ENCODE measurements at places on chromosomes 11 and 22.

GRCh38 chr11:122317305-122317704 is 201.3 kb upstream of the BLID start:
- DNase-seq = no peak

- DNase-seq = peak; percentile 66
Measured at GRCh38 chr11:122796128-122796717, 42.1 kb upstream of the CRTAM start.

GRCh38 chr11:20193307-20193706 is 33.0 kb upstream of the DBX1 start:
- DNase-seq = no peak

- DNase-seq = no peak
Measured at GRCh38 chr11:103773059-103773458, 263.4 kb upstream of the DDI1 start.

DNA sequence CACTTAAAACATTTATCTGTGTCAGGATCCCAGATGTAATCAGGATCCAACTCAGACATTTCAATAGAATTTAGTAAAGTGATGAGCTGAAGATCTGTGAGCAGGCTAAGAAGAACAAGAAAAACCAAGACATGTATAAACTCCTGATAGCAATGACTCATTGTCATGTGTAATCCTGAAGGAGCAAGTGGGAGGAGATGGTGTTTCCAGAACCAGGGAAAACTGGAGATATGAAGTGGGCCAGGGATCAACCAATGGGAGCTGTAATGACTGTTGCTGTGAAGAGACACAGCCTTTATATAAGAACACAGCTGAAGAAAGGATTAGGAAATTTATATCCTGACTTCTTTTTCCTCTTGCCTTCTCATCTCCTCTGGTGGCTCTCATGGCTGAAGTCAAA is 682.5 kb upstream of the ARHGAP42 start:
- no peak for DNase-seq

GRCh38 chr11:133122256-133122655 is 410.0 kb downstream of the OPCML start:
- no peak for DNase-seq

DNA sequence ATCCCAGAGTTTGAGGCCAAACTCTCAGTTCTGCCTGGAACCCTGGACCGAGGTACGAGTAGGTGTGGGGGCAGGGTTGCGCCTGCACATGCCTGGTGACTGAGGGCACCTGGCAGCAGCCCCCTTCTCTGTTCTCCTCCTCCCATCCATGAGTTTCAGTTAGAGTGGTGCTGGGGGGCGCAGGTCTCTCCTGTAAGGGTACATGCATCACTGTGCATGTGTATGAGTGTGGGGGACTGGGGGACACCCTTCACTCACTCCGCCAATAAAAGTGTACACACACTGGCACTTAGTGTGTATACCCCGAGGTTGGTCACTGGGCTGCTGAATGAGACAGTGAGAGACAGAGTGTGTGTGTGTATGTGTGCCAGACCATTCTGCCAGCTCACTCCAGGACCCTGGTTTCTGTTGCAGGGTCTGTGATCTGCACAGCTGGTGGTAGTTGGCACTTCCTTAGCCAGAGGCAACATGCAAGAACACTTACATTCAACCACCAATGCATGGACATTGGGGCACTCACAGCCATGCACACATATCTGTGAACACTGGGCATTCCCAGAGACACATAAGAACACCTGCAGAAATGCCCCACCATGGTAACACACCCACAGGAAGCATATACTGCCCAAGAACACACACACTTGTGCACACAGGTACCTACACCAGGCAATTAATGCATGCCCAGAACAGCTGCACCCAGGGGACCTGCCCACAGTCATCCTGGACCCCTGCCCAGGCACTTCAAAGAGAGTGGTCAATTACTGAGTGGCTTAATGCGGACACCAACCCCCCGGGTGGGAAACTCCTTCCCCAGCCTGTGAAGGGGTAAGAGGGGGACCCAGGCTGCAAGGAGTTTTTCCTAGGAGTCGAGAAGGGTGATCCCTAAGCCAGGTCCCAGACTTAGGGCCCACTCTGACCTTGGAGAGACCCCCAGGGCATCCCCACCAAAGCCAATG is 1.2 kb upstream of the NRXN2 start:
- DNase-seq = no peak

DNA sequence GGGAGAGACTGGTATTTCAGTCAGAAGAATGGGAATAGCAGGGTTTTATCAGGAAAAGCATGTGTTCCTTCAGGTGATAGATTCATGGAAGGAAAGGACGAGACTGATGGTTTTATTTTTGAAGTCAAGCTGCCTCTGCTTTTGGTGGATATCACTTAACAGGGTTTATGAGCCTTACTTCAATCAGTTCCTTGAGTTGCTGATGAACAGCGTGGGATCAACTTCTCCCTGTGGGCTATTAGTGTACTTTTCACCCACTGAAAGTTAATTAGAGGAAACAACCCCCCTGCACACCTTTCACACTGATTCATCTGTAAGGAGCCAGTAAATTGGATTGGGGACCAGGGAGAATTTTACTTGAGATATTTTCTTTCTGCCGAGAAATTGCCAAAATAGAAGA is 479.0 kb downstream of the NELL1 start:
- no peak for DNase-seq

DNA sequence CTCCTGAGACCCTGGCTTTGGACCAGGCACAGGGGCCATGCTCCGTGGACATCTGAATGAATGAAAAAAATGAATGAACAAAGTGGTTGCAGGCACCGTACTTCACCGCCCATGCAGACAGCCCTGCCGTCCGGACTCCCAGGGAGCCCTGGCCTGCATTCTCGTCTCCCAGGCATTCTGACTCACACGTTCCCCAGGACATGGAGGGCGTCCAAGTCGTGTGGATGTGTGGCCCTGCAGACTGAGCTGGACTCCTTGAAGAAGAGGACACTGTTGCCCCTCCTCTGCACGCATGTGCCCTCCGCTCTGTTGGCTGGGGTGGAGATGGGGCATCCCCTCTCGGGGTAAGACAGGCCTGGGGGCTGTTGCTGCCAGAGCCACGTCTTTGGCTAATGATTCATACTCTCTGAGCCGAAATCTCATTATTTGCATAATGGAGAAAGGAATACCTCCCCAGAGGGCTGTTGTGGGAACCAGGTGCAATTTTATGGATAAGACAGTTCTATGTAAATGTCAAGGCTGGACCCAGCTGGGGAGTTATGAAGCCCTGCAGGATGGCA is 49.7 kb downstream of the RTL6 start:
- no peak for DNase-seq

GRCh38 chr11:32894149-32894827 is 1.7 kb downstream of the QSER1 start:
- no peak for DNase-seq

- DNase-seq = no peak
Measured at GRCh38 chr11:74535371-74536160, 42.0 kb upstream of the LIPT2 start.
